HEK293T (cell line): ENCODE measurements at places on chromosomes 16 and 17.

GRCh38 chr17:44584443-44584842, 27.2 kb downstream of the FZD2 start:
- DNase-seq, result no peak

DNA sequence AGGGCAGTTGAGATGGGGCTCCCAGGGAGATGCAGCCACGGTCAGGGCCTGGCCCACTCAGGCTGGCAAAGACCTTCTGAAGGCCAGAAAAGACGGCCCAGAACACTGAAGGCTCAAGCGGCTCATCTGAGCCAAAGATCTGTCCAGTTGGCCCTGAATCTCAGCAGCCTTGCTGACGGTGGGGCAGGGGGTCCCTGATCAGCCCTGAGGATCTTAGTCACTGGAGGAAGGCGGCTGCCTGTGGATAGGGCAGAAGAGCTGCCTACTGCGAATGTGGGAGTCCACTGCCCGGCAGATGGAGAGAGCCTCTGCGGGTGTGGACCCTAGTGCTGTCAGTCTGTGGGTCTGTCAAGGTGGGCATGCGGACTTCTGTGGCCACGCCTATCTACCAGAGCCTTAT, 1738.2 kb downstream of the TP53TG3F start:
- no peak for DNase-seq

- no peak for DNase-seq
These were observed 575.2 kb upstream of the CDH11 start for GRCh38 chr16:65697065-65697464.

DNA sequence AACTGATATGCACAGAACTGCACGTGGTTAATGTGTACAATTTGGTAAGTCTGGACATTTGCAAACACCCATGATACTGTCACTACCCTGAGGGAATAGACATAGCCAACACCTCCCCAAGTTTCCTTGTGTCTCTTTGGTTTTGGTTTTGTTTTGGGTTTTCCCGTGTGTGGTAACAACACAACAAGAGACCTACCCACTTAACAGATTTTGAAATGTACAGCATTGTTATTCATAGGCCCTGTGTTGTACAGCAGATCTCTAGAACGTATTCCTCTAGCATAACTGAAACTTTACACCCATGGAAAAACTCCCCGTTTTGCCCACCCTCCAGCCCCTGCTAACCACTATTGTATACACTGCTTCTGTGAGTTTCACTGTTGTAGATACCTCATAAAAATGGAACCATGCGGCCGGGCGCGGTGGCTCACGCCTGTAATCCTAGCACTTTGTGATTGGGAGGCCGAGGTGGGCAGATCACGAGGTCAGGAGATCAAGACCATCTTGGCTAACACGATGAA, 76.3 kb upstream of the TBC1D3K start:
- DNase-seq, result no peak

GRCh38 chr16:70661918-70662641, 15.7 kb downstream of the IL34 start:
- no peak for DNase-seq

DNA sequence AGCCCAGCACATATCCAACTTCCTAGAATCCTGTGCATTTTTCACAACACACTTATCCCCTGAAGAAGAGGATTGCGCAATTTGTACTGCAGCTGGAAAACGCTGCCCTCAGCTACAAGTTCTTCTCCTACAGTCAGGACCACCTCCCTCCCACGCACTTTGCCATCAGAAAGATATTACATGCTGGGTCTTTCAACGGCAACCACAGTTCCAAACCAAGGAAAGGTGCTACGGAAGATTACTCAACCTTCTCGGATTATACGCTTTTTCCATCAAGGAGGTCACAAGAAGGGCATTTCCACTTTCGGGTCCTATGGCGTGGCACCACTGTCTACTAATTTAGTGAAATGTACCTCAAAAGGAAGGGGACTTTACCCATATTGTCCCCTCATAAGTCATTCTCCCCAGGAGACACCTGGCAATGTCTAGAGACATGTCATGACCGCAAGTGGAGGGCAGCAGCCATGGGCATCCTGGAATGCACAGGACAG, 35.2 kb downstream of the USP7 start:
- DNase-seq, result no peak

GRCh38 chr17:66713533-66714042, 121.3 kb upstream of the CACNG5 start:
- DNase-seq, result no peak
